Activated B cell treated with CpG ODN at 0.5 μM for 24 hours (primary cell): ENCODE measurements at places on chromosomes 7 and 10.
A peak's percentile ranks its signal among the peaks of the same experiment; 100 is the strongest.

DNA sequence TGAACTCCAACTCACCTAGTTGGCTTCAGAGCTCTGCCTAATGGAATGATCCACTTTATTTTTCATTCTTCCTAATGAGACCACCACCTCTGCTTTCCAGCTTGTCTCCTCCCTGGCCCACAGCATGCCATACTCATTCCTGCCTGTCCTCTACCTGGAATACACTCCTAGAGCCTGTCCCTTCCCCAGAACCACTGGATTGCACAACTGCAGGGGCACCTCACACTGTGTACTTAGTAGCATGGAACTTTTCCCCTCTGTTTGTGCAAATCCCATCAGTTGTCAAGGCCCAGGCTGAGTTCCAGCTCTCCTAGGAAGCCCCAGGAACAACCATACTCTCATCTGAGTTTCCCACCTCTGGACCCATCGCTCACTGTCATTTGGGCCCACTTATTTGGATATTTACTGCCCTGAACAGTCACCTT, 15.6 kb downstream of the ALDH18A1 start:
- DNase-seq = no peak
- peaks cover 65% of the 10 kb centered on the region for H3K36me3 ChIP-seq
- H3K27me3 ChIP-seq = no peaks in the 10 kb centered on the region
- no peak overlapping the region for H3K4me3 ChIP-seq
- no peak overlapping the region for H3K27ac ChIP-seq

GRCh38 chr7:102005933-102006480, 188.6 kb downstream of the CUX1 start:
- H3K4me1 ChIP-seq = no peaks in the 10 kb centered on the region
- H3K36me3 ChIP-seq = peaks cover 2% of the 10 kb centered on the region
- no peak for DNase-seq

GRCh38 chr7:82247814-82248433, 195.7 kb downstream of the CACNA2D1 start:
- H3K27ac ChIP-seq = no peak overlapping the region
- H3K4me1 ChIP-seq = no peaks in the 10 kb centered on the region

- peak overlapping the region; percentile 68 for H3K27ac ChIP-seq
- DNase-seq = no peak
- H3K4me1 ChIP-seq = peaks cover 28% of the 10 kb centered on the region
- no peak overlapping the region for H3K4me3 ChIP-seq
These were observed 185.7 kb upstream of the ADO start for GRCh38 chr10:62618576-62619412.

DNA sequence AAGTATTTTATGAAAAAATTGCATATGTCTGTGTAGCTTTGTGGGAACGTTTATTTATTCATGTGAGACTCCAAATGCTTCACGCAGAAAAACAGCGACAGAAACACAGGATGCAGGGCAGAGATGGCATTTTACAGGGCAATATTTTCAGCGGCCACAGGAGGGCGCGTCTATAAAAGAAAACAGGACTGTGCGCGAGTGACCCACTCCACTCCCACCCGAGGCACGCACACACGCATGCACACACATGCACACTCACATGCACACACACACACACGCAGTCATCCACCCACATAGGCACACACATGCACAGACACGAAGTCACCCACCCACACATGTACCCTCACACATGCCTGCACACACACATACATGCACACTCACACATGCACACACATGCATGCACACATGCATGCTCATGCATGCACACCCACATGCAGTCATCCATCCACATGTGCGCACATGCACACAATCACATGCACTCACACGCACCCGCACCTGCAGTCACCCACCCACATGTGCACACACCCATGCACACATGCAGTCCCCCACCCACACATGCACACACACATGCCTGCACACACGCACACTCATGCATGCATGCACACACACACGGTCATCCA, 96.3 kb downstream of the DNAJB6 start:
- no peak for DNase-seq
- no peaks in the 10 kb centered on the region for H3K36me3 ChIP-seq
- H3K27me3 ChIP-seq = no peaks in the 10 kb centered on the region
- no peak overlapping the region for H3K27ac ChIP-seq
- H3K4me3 ChIP-seq = peak overlapping the region; percentile 47

DNA sequence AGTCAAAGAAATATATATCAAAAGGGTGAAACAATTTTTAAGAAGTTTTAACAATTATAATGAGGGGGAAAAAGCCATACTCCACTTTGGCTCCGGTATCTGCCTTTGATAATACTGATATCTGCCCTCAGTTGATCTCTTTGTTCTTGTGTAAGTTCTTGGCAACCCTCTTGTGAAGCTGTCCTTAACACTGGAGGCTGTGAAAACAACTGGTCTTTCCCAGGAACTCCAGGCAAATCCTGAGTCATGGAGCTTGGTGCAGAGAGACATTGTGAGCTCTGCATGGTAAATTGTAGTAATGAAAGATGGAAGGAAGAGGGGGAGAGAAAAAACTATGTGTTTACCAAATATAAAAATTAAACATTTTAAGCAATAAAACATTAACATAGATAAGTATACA, 11.9 kb upstream of the ERVW-1 start:
- no peaks in the 10 kb centered on the region for H3K4me1 ChIP-seq
- peaks cover 61% of the 10 kb centered on the region for H3K36me3 ChIP-seq
- H3K27me3 ChIP-seq = no peaks in the 10 kb centered on the region
- H3K4me3 ChIP-seq = no peak overlapping the region
- no peak overlapping the region for H3K27ac ChIP-seq

GRCh38 chr10:76878514-76878913, 759.1 kb downstream of the KCNMA1 start:
- peaks cover 52% of the 10 kb centered on the region for H3K4me1 ChIP-seq
- no peak for DNase-seq
- no peak overlapping the region for H3K27ac ChIP-seq
- no peak overlapping the region for H3K4me3 ChIP-seq
- no peaks in the 10 kb centered on the region for H3K27me3 ChIP-seq

DNA sequence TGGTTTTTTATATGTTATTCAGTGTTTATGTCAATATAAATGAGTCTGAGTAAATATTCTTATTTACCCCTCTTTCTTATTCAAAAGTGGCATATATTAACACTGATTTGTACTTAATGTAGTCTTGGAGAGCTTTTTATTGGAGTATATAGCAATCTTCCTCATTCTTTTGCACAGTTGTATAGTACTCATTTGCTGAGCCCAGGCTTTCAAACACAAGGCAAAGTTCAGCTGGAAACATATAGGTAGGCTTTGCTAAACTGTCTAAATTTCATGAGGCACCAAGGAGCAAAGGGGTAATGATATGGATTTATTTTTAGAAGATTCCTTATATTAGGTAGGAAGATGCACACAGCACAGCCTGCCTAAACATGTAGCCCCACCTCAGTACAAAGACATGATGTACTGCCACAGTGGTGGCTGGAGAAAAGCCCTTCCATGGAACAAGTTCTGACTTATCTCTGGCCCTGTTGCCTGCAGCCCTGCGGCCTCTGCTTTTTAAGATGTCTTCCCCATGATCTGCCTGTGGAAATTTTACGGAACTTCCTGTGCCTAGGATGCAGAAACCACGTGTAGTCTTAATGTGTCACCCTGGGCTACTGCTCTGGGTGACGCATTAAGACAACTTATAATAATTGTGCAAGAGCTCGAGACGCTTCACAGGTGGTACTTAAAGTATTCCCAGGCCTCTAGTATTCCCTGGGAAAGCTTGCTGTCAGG, 9.6 kb upstream of the PDCD4 start:
- H3K36me3 ChIP-seq = no peaks in the 10 kb centered on the region
- no peaks in the 10 kb centered on the region for H3K27me3 ChIP-seq
- no peak overlapping the region for H3K4me3 ChIP-seq
- no peak for DNase-seq

GRCh38 chr10:529468-530230, 159.8 kb downstream of the DIP2C start:
- DNase-seq = no peak
- no peak overlapping the region for H3K4me3 ChIP-seq
- H3K27ac ChIP-seq = no peak overlapping the region
- peaks cover 14% of the 10 kb centered on the region for H3K27me3 ChIP-seq

DNA sequence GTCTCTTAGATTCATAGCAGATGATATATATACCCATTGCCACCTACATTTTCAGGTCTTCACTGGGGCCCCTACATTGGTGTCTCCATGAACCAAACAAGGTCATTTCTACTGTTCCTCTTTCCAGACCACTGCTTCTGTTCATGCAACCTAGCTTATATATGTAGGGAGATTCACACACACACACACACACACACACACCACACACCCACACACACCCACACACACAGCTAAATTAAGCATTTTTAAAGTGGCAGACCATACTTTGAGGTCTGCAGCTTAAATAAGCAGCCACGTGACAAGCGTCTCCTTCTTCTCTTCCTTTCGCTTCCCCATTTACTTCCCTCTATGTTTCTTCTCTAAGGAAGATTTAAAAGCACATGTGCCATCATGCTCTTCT, 70.0 kb upstream of the CC2D2B start:
- peaks cover 24% of the 10 kb centered on the region for H3K36me3 ChIP-seq
- H3K27me3 ChIP-seq = no peaks in the 10 kb centered on the region
- DNase-seq = peak; percentile 41
- peak overlapping the region; percentile 95 for H3K27ac ChIP-seq
